ENCODE measurements at places on chromosomes 6 and 20.

GRCh38 chr6:118186672-118187567 lies 279.9 kb downstream of the SLC35F1 start:
- H3K36me3 ChIP-seq = no peaks in the 10 kb centered on the region
- H3K27me3 ChIP-seq = no peaks in the 10 kb centered on the region

- no peaks in the 10 kb centered on the region for H3K27me3 ChIP-seq
- H3K4me1 ChIP-seq = no peaks in the 10 kb centered on the region
- H3K4me3 ChIP-seq = no peak overlapping the region
- no peak for DNase-seq
- H3K27ac ChIP-seq = no peak overlapping the region
Measured at GRCh38 chr6:19231878-19232561, 605.1 kb upstream of the ID4 start.

DNA sequence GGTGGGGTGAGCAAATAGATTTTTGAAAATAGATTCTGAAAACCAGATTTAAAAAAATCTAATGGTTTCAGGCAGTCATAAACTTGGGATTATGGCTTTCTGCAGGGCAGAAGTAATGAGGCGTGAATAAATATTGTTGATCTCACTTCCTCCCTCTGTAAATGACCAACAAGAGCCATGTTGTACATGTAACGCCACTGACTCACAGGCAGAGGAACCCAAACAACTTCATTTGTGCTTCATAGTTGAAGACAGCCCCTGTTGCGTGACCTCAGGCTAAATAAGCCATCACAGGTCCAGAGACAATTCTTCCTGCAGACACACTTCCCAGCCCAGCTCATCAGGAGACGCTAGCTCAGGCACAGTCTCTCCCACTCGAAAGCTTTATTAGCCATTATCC lies 59.1 kb upstream of the F13A1 start:
- H3K4me3 ChIP-seq = no peak overlapping the region
- no peak overlapping the region for H3K27ac ChIP-seq
- DNase-seq = no peak
- H3K27me3 ChIP-seq = no peaks in the 10 kb centered on the region

DNA sequence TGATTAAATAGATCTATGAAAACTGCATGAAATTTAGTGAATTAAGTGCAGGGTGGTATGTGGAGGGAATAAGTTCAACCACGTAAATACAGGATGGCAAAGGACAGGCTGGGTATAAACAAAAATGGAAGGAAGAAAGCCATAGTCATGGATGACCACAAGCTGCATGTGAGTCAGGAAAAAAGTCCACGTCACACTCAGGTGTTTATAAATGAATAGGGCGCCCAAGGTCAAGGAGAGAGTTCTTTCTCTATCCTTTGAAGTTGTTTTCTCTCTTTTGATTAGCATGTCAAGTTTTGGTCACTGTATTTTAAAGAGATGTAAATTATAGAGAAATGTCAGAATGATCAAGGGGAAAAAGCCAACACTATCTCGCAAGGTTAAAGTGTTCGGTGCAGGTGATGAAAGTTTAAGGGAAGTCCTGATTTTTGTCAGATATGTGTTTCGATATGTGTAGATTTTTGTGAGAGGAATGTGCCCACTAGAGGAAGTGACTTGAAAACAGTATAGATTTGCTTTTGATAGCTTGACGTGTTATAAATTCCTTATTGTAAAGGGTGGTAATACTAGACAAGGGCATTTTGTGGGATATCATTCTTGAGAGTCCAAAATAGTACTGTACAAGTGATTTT lies 58.7 kb downstream of the MAP3K4 start:
- DNase-seq = no peak
- H3K27ac ChIP-seq = no peak overlapping the region
- H3K4me1 ChIP-seq = no peaks in the 10 kb centered on the region
- no peak overlapping the region for H3K4me3 ChIP-seq

DNA sequence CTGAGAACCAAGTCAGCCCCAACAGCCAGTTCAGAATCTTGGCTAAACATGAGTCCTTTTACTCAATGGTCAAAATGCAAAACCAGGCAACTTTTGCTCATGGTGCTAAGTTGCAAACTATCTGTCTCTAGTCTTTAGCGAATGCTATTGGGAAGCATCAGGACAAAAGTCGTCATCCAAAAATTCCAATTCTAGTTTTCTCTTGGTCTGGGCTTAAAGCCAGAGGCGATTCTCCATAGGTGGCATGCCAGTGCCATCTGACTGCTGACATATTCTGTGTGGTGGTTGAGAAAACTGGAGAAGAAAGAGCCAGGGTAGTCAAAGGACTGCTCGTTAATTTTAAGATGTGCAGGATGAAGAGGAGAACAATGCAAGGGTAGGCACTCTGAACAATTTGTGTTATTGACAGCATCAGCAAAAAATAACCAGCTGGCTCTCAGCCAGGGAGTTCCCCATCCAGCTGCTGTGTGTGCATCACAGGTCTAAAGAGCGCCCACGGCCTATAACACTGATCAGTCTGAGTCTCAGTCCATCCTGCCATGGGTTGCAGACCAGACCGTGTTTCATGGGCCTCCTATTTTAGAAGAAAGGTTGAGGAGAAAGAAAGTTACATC lies 313.6 kb downstream of the ALDH8A1 start:
- no peak overlapping the region for H3K27ac ChIP-seq
- no peak for DNase-seq
- no peaks in the 10 kb centered on the region for H3K4me1 ChIP-seq
- H3K36me3 ChIP-seq = no peaks in the 10 kb centered on the region
- no peak overlapping the region for H3K4me3 ChIP-seq
- H3K27me3 ChIP-seq = no peaks in the 10 kb centered on the region

DNA sequence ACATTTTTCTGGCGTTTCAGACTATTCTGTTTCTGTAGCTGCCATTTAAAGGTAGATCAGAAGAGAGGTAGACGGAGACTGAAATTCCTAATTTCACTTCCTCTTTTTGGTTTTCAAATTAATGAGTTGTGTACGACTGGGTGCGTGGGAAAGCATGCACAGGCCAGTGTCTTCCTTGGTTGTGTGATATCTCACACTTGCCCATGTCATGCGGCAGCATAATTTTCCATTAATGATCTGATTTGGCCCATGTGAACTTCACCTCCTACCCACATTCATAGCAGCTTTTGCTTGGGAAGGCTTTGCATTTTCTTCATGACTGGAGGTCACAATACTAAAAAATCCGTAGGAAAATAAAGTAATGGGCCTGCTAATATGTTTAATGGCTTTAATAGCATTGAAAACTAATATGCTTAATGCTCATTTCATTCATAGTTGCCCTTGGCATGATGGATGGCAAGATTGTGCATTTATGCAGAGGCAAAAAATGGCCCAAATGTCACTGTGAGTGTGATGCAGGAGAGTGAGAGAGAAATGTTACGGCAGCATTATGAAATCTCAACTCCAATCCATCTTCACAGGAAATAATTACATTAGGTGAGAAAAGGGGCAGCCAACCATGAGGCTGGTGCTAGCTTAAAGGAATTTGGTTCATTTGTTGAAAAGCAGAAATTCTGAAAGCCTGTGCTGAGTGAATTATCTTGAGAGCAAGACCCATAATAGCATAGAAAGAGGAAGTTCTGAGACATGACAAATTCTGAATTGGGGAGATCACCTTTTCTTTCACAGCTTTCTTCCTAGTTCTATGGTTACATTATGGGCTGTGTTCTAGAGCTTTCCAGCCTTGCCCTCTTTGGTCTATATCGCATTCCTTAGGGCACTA lies 69.0 kb upstream of the UST start:
- H3K27me3 ChIP-seq = no peaks in the 10 kb centered on the region
- H3K27ac ChIP-seq = no peak overlapping the region
- DNase-seq = no peak
- H3K4me1 ChIP-seq = no peaks in the 10 kb centered on the region

DNA sequence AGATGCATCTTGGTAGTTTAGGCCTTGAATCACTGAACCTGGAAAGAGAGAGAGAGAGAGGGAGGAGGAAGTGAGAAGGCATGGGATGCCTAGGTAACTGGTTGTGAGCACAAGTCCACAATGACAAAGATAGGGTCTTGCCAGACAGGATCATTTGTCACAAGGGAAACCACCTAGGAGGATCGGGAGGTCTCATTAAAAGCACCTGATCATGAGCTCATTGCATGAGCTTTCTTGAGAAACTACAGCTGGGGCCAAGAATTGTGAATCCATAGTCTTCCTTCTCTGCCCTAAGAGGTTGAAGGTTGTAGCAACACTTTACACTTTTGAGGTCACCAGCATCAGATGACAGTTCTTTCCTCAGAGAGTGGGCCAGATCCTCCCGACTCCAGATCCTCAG lies 195.7 kb downstream of the CD83 start:
- no peak overlapping the region for H3K4me3 ChIP-seq
- no peak for DNase-seq
- H3K36me3 ChIP-seq = no peaks in the 10 kb centered on the region
- no peaks in the 10 kb centered on the region for H3K27me3 ChIP-seq

GRCh38 chr6:117317261-117317660 lies 51.9 kb downstream of the VGLL2 start:
- no peaks in the 10 kb centered on the region for H3K4me1 ChIP-seq
- peak; percentile 57 for DNase-seq
- no peak overlapping the region for H3K27ac ChIP-seq
- no peaks in the 10 kb centered on the region for H3K36me3 ChIP-seq

- no peak for DNase-seq
- no peak overlapping the region for H3K27ac ChIP-seq
- no peaks in the 10 kb centered on the region for H3K4me1 ChIP-seq
- no peaks in the 10 kb centered on the region for H3K36me3 ChIP-seq
- H3K27me3 ChIP-seq = no peaks in the 10 kb centered on the region
Measured at GRCh38 chr6:149052350-149053106, 265.0 kb upstream of the TAB2 start.

GRCh38 chr6:72704979-72705378 lies 83.1 kb downstream of the KCNQ5 start:
- no peaks in the 10 kb centered on the region for H3K4me1 ChIP-seq
- H3K27me3 ChIP-seq = no peaks in the 10 kb centered on the region
- no peak for DNase-seq
- no peak overlapping the region for H3K4me3 ChIP-seq
- no peak overlapping the region for H3K27ac ChIP-seq

- no peaks in the 10 kb centered on the region for H3K27me3 ChIP-seq
- no peak overlapping the region for H3K27ac ChIP-seq
- DNase-seq = no peak
Measured at GRCh38 chr20:16438100-16438499, 135.1 kb downstream of the KIF16B start.

GRCh38 chr6:33595001-33595846 lies 15.1 kb upstream of the BAK1 start:
- no peak for DNase-seq
- H3K4me1 ChIP-seq = peaks cover 4% of the 10 kb centered on the region
- H3K27ac ChIP-seq = no peak overlapping the region

DNA sequence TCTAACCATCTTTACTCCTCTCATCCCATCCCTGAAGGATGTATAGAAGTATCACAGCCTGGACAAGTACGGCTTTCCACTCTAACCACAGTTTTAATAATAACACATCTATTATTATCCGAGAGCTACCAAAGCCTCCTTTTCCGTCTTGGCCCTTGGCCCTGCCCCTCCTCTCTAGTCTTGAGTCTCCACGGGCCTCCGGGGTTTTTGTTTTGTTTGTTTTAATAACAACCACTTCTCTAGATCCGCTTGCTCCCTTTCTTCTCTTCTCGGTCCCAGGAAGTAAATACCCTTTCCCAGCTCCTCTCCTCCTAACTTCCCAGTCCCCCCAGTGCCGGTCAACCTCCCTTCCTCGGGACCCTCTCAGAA lies 661 bp downstream of the LCA5 start:
- DNase-seq = no peak
- H3K4me1 ChIP-seq = peaks cover 1% of the 10 kb centered on the region
- no peaks in the 10 kb centered on the region for H3K27me3 ChIP-seq
- peak overlapping the region; percentile 54 for H3K4me3 ChIP-seq
- no peaks in the 10 kb centered on the region for H3K36me3 ChIP-seq

- no peak overlapping the region for H3K27ac ChIP-seq
- DNase-seq = no peak
- H3K4me3 ChIP-seq = no peak overlapping the region
- no peaks in the 10 kb centered on the region for H3K36me3 ChIP-seq
- H3K27me3 ChIP-seq = no peaks in the 10 kb centered on the region
Measured at GRCh38 chr20:8527998-8528723, 396.1 kb downstream of the PLCB1 start.

DNA sequence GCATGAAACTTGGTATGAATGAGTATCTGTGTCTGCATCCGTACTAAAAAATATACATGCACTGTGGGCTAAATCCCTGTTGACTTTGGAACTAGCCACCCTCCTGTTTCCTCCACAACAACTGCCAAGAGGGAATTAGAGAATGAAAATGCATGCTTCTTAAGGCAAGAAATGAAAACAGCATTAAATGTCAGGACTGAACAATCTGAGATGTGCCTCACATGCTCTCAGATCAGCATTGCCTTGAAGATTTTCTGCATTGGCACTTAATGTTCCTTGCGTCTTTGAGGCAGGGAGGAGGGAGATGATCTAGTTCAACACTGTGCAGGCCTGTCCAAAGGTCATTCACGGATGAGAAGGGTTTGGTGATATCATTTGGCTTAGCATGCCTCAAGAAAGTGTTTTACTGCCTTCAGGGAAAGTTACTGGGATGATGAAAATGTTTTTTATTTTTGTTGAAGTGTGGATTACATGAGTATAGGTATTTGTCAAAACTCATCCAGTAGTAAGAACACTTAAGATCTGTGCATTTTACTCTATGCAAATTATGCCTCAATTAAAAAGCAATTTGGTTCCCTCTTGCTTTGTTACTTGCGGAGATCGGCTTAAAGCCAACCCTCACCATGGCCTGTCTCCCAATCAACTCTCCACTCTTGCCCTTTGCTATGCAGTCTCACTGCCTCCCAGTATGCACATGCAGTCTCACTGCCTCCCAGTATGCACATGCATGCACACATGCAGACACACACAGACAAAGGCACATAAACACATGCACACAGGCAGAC lies 47.5 kb upstream of the RIN2 start:
- no peaks in the 10 kb centered on the region for H3K4me1 ChIP-seq
- H3K27me3 ChIP-seq = no peaks in the 10 kb centered on the region
- no peak overlapping the region for H3K4me3 ChIP-seq
- H3K36me3 ChIP-seq = no peaks in the 10 kb centered on the region
- DNase-seq = no peak
- no peak overlapping the region for H3K27ac ChIP-seq

DNA sequence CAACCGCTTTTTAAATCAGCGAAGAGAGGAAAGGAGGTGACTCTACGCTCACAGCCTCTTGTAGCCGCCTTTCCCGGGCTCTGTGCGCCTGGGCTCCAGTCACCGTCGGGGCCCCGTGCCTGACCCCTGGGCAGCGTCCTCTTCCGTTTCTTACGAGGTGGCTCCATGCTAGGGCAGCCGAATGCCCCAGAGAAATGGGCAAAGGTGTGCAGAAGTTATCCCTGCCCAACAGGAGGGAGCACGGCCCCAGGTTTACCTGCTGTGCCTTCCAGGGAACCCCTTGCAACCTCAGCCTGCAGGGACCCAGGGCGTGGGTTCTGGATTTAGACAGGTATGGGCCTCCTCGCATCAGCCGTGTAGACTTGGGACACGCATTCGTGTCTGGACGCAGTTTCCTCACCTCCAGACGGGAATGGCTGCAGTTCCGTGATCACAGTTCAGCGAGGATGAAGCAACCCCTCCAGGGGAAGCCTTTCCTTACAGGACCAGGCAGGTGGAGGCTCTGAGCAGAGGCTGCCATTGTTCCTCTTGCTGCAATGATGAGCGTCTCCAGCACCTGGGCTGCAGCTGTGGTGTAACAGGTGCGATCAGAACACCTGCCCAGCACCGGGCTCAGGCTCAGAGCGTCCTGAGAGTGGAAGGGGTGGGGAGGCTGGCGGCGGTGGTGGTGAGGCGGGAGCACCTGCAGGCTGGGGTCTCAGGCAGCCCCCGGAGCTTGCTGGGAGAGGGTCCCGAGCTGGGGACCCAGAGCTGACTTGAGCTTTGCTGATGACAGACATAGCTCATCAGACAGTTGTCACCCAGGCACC lies 81.3 kb upstream of the BHLHE23 start:
- no peaks in the 10 kb centered on the region for H3K4me1 ChIP-seq
- H3K4me3 ChIP-seq = no peak overlapping the region
- no peaks in the 10 kb centered on the region for H3K27me3 ChIP-seq
- no peak for DNase-seq
- no peaks in the 10 kb centered on the region for H3K36me3 ChIP-seq

All from mesendoderm (in vitro differentiated cells).